ENCODE measurements at places on chromosomes 4 and X.

DNA sequence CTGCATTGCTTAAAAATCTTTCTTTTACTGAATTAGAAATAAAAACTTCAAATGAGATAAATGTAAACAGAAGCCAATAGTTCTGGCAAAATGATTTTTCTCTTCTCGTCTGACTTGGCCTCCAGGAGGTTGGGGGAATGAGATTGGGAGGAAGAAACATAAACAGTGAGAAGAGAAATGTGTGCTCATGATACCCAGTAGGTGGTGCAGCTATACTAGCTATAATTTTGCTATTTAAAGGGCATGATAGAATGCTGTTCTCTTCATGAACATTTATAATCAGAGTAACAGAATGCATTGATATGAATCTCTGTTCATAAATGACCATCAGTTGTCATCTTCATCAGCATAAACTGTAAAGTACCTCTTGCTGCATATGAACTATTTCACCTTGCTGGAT is 85.5 kb downstream of the TACR3 start:
- DNase-seq, result no peak

DNA sequence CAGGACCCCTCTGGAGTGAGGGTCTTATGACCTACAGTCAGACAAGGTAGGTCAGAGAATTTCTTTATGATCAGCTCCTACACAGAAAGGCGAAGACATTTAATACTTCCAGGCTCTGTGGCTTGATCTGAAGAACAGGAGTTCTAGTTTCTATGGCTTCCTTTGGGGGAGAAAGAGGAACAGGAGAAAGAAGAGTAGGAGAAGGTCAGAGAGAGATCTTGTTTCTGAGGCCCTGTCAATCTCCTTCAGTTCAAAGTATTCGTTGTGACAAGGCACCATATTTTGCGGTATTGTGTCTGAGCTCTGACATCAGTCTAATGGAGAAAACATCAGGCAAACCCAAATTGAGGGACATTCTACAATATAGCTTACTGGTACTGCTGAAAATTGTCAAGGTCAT is 16.7 kb downstream of the TMSB4X start:
- no peak for DNase-seq

GRCh38 chrX:133776072-133776471 is 209.3 kb downstream of the GPC3 start:
- no peak for DNase-seq

DNA sequence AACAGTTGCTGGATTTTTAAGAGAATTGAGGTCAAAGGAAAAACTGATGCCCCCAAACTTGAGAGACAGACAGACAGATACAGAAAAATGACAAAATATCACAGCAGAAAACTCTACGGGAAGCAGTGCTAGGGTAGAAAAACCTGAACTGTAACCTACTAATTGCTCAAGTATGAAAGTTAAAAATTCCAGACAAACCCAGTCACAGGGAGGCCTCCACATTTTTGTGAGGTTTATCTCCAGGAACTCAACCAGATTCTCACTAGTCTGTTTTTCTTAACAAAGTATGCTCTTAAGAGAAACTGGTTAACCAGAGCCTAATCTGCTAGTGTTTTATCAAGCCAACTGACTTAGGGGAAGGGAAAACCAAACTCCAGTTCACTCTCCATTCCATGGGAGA is 19.9 kb upstream of the PPP3CA start:
- DNase-seq, result no peak

- DNase-seq, result peak; percentile 2
Observed at GRCh38 chr4:138870737-138871554, 144.6 kb upstream of the NOCT start.

DNA sequence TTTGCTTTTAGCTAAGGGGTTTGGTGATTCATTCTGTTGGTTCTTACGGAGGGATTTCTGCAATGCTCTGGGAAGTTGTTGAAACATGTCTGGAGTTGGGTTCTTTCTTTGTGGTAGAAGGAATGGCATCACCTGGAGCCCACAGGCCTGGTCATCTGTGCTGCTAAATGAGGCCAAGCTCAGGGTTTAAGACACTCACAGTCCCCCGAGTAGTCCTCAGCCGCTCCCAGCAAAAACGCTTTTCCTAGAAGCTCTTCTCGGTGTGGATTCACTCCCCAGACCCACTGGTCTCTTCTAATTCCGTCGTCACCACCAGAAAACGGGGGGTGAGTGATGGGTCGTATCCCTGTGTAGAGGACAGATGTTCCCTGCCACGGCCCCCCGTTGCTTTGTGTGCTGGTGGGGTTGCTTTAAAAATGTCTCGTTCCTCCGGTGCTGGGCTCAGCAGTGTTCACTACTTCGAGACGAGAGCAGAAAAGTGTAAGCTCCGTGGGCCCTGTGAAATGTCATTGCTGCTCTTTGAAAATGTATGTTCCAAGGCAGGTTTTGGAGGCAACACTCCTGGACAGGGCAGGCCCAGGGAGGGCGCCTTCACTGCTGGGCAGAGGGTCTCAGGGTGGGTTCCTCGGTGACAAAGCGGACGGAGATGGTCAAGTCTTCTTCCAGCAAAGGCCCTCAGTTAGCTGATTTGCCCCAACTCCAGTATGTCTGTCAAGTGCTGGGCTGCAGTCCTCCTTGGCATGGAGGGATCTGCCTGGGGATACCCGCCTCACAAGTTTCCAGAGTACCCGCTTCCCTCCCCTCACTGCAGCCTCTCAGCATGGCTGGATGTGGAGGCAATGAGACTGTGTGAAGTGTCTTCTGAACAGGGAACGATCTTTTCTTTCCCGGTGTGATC is 37.3 kb downstream of the PSAPL1 start:
- DNase-seq, result no peak

- no peak for DNase-seq
Observed at GRCh38 chr4:84298023-84298718, 200.9 kb downstream of the NKX6-1 start.

GRCh38 chr4:152500800-152501434 is 35.0 kb downstream of the FBXW7 start:
- peak; percentile 43 for DNase-seq

DNA sequence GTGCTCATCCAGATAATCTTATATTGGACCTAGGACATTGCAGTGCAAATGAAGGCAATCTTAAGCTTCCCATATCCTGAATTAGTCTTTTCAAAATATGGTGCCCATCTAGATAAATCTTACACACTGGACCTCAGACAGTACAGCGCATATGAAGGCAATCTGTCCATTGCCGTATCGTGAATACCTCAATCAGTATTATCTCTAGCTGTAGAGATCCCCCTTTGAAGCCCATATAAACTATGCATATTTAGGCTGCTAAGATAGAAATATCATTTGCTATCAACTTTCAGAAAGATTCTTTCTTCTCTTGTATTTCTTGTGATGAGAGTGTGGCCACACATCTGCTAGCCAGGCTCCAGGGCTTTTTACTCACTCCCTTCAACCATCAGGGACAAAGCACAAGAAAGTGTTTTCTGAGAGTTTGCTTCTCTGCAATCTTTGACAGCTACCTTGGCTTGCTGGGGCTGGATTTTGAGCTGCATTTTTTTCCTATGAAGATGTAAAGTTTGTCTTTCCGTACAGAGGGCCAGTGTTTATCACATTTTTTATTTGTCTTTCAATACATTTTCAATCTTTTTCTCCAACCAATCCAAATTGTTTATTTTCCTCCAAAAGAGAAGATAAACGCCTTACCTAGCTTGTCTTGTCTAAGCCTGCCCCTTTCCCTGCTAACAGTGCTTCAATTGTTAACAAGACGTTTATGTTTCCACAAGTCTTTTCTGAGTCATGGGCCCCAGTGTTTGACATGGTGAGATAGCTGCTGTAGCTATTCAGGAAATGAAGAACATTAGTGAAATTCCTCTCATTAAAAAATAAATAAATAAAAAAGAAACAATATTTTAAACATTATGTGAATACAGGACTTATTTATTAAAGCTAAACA is 57.6 kb upstream of the FAT1 start:
- DNase-seq, result no peak

DNA sequence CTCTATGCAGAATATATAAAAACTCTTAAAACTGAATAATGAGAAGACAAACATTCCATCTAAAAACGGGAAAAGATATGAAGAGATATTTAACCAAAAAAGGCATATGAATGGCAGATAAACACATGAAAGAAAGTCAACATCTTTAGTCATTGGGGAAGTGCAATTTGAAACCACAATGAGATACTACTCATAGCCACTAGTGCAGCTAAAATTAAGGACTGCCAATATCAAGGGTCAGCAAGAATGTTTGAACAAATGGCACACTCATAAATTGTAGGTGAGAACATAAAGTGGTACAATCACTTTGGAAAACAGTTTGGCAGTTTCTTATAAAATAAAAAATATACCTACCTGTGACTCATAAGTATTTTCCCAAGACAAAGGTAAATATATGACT is 534.9 kb upstream of the DIPK2B start:
- DNase-seq, result no peak

DNA sequence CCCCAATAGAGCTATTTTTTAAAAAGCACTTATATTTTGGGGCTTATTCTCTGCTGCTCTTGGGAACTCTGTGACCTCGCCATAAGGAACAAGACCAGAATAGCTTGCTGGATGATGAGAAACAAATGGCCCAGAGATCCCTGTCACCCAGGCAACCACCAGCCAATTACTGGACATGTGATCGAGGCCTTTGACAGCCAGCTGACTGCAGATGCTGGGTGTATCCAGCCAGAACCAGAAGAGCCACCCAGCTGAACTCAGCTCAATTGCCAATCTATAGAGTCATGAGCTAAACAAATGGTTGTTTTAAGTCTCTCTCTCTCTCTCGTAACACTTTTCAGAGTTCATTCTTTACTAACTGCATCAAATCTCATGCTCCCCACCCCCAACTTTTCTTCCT is 24.4 kb upstream of the CITED1 start:
- DNase-seq, result no peak
